SW480 (cell line): ENCODE measurements at places on chromosomes 1 and 21.

- no peak for DNase-seq
Measured at GRCh38 chr1:170742600-170742999, 78.7 kb downstream of the PRRX1 start.

DNA sequence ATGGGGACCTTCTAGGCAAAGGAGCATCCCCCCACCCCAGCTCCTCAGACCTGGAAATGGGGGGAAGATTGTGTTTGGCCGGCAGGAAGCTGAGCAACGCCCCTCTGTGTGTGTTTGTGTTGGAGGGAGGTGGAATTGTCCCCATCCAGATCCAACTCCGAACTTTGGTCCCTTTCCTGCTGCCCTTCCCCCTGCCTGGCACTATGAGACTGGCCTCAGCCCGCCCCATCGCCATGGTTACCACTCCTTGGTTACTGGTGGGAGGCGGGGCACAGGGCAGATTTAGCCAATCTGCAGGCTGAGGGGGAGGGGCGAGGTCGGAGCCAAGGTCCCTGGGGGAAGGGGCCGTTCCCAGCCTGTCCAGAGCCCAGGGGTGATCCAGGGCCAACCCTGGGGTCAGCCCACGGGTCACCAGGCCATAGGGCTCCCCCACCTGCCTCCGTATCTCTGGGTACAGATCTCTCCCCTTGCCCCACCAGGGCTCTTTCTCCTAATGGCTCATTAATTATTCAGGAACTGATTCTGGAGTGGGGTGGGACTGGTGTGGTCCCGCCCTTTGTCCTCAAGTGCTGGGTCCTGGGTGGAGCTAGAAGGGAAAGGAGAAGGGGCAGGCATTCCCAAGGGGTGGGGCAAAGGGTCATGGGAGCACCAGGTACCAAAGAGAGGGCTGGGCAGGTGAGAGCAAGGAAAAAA lies 15.2 kb downstream of the PTPRF start:
- peak; percentile 71 for DNase-seq

- DNase-seq, result no peak
Measured at GRCh38 chr1:16921391-16922185, at the start of gene CROCC. TSS of gene CROCC (plus strand) at chr1:16921931. CDS start at chr1:16922019, 88 bp downstream.

DNA sequence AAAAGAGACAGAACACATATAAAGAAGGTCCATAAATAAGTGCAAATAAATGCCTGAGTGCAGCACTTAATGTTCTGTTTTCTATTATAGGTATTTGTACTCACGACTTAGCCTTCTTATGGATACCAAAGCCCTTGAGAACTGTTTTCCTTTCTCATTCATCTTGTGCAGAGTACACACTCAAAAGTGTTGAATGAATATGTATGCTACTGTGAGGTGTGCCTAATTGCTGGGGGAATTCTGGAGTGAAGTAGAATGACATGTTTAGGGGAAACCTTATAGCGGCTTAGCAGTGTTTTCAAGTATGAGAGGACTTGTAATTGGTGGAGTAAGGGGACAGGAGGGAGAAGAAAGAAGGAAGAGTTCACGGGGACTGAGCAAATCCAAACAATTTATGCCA lies 157.6 kb downstream of the CACNA1E start:
- DNase-seq, result no peak

DNA sequence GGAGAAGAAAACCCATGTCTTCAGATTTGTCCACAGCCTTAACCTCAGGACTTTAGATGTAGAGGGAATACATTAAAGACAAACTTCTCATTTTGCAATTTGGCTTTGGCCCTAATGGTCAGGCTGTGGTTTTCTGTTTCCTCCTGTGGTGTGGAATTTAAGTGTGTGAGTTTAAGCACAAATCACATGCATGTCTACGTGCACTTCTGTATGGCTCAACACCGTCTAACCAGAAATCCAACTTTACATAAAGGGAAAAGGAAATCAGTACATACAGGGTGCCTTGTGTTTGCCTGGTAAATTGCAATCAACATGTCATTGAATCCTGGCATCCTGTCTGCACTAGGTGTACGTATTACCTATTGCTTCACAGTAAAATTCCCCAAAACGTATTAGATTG lies 1.2 kb upstream of the ZNF124 start:
- no peak for DNase-seq

GRCh38 chr21:36589352-36589971 lies 109.5 kb upstream of the SIM2 start:
- DNase-seq, result no peak

GRCh38 chr1:225882694-225883615 lies 775 bp upstream of the TMEM63A start:
- peak; percentile 55 for DNase-seq
